ENCODE measurements at places on chromosomes 7 and 10.

DNA sequence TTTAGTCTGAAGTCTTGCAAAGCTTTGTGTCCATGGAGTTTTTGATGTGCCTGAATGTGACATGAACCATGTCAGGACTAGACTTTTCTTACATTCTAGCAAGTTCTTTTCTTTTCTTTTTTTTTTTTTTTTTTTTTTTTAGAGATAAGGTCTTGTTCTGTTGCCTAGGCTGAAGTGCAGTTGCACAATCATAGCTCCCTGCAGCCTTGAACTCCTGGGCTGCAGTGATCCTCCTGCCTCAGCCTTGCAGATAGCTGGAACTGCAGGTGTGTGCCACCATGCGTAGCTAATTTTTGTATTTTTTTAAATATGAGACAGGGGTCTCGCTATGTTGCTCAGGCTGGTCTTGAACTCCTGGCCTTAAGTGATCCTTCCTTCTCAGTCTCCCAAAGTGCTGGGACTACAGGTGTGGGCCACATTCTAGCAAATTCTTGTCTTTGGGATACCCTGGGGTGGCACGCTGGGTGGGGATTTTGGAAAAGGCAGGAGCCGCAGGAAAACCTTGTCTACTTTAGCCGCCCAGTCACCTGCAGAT lies 152.8 kb downstream of the SVIL start:
- DNase-seq: no peak

GRCh38 chr10:29181936-29182335 lies 106.9 kb upstream of the LYZL1 start:
- DNase-seq: no peak

DNA sequence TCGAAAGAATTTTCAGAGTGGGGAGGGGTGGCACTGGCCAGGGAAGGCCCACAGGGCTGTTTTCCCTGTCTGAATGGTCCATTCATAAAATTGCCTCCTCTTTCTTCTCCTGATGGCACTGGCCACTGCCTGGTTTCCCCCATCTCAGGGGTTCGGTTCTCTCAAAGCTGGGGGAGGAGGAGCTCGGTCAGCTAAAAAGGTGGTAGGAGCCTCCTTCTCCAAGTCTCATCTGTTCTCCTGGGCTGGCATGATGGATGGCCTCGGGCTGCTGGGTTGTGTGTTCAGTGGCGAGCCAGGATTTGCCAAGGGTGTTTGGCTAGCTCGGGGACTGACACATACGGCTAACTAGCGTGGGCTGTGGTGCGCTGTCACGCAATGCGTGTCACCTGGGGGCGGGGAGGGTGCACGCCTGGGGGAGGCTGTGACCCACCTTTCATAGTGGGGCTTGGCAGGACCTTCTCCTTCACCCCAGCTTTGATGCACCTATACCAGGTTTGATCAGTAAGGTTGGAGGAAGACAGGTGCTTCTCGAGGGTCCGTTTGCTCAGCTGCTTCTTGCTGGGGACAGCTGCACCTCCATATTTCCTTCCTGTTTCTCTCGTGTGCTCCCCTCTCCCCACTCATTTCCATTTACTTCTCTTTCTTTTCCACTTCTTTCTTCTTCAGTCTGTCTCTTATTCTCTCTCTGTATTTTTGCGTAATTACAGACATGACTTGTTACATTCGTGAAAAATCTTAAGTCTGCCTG lies 36.3 kb downstream of the RBM20 start:
- no peak for DNase-seq

DNA sequence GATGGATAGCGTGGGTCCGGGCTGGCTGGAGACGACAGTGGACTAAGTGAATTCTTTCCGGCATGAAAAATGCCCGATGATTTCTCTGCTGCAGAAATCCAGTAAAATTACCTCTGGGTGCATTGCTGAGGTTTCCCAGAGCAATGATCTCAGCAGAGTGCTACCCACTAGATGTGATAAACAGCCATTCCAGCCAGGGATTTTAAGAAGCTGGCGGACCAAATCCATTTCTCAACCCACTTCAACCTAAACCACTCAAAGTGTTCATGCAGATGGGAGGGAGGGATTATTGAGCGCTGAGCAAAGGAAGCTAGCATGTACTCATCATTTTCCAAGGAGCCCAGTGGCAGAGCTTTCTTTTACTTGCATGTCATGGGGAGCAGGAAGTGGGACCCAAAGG lies 116.7 kb downstream of the PRKCQ start:
- no peak for DNase-seq

DNA sequence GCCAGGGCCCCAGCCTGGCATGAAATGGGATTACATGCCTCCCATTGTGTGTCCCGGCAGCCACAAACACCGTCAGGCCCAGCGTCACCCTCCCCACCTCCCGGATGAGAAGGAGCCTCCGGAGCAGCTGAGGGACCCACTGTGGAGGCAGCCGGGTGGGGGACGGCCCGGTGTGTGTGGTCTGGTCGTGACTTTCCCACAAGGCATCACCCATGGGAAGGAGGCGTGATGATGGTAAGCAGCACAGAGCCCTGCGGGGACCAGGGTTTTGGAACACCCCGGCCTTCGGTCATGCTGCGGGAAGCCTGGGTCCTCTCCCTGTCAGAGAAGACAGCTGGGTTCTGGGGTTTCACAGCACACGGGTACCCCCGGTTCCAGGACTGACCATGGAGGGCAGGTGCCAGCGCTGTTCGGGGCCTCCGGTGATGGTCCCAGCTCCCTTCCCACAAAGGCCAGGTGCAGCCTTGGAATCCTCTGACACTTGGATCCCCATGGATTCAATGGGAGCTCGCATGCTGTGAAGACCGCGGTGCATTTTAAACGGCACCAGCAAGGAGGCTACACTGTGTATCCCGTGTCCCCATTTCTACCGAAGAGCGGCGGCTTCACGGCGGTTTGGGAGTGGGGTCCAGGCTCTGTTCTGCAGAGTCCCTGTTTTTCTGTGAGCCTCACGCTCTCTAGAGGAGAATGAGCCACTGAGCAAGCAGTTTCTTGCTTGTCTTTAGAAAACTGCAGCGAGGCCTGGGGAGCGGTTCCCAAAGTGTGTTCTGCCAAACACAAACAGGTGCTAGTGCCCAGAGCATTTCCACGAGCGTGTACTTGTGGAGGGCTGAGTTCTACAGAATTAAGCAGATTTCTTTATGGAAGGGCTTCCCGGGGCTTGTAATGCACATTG lies 336.0 kb downstream of the ADARB2 start:
- DNase-seq: no peak
